Fibroblast of skin of right quadriceps (primary cell): ENCODE measurements at places on chromosomes 1 and 21.
A peak's percentile ranks its signal among the peaks of the same experiment; 100 is the strongest.

- no peak for DNase-seq
Measured at GRCh38 chr1:62304515-62304914, 14.7 kb downstream of the KANK4 start.

GRCh38 chr21:25243808-25244207 is 363.5 kb downstream of the MRPL39 start:
- no peak for DNase-seq

DNA sequence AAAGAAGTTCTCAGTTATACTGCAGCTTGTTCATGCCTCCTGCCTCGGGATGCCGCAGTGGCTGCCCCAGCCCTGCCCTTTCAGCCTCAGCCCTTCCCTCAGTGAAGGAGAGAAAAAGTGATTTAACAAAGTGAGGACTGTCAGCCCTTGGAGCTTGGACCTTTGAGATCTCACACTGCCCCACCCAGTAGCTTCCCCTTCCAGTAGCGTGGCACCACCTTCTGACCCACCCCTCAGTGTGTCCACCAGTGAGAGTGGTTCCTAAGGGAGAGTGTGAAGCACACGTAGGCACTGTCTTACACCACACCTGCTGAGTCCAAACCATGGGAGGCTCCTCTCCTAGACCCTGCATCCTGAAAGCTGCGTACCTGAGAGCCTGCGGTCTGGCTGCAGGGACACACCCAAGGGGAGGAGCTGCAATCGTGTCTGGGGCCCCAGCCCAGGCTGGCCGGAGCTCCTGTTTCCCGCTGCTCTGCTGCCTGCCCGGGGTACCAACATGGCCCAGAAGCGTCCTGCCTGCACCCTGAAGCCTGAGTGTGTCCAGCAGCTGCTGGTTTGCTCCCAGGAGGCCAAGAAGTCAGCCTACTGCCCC is at the start of gene CDA:
CDA (plus strand) TSS at position 464 of the 592 bp plus-strand sequence; CDS start at position 497, 33 bp downstream.
- no peak for DNase-seq

DNA sequence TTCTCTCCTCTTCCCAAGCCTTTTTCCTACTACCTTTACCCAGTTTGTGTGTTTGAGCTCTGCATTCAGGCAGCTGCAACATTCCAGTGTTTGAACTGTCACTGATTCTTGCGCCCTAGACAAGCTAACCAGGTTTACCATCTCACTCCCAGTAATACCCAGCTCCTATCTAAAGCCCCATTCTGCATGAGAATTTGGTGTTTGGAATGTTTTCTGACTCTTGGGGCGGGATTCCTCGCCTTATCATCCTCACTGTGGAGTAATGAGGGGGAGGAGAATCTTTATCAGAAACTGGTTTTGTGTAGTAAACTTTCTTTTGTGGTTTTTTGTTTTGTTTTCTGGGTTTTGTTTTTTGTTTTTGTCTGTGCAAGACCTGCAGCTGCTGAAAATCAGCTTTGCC is 36.5 kb downstream of the NCF2 start:
- DNase-seq = no peak

GRCh38 chr1:58783090-58783992 is 506 bp downstream of the JUN start:
- peak; percentile 57 for DNase-seq
